ENCODE measurements at places on chromosomes 1 and 21.

GRCh38 chr21:41387824-41388223 is 26.0 kb downstream of the MX2 start:
- no peak for DNase-seq

DNA sequence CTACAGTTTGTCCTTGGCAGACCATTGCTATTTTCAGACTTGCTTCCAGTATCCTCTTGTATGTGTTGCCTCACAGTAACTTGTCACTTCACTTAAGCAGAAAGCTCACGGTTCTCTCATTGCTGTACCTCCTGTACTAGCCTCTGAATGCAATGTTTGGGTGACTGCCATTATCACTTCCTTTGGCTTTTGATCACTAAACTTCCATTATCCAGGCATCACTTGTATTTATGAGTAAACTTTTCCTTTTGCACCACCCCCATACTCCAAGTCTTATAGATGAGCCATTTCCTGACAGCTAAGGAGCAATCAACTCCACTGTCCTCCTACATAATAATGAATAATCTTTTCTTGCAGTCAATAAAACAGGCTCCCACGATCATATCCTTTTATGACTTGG is 255.3 kb downstream of the PDE4B start:
- no peak for DNase-seq

DNA sequence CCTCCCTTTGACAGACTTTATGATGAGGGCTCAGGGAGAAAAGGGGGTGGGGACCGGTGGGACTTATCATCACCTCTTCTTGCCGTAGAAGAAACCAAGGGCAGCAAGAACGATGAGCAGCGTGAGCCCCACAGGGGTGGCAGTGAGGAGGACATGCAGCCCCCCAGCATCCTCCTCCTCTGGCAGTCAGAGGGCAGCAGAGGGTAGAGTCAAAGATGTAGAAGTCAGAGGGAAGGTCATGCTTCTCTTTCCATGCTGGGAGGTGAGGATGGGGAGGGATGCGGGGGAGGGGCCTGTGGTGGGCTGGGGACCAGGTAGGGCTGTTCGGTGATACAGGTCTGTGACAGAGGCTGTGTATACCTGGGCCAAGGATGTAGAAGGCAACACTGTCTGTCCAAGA is 14.8 kb downstream of the INSRR start:
- no peak for DNase-seq

- no peak for DNase-seq
Observed at GRCh38 chr1:176466514-176466913, 3.5 kb downstream of the PAPPA2 start.

GRCh38 chr1:61808968-61809367 is 66.7 kb downstream of the PATJ start:
- no peak for DNase-seq

- peak; percentile 11 for DNase-seq
Observed at GRCh38 chr1:119141020-119141424, 569 bp upstream of the WARS2 start.

DNA sequence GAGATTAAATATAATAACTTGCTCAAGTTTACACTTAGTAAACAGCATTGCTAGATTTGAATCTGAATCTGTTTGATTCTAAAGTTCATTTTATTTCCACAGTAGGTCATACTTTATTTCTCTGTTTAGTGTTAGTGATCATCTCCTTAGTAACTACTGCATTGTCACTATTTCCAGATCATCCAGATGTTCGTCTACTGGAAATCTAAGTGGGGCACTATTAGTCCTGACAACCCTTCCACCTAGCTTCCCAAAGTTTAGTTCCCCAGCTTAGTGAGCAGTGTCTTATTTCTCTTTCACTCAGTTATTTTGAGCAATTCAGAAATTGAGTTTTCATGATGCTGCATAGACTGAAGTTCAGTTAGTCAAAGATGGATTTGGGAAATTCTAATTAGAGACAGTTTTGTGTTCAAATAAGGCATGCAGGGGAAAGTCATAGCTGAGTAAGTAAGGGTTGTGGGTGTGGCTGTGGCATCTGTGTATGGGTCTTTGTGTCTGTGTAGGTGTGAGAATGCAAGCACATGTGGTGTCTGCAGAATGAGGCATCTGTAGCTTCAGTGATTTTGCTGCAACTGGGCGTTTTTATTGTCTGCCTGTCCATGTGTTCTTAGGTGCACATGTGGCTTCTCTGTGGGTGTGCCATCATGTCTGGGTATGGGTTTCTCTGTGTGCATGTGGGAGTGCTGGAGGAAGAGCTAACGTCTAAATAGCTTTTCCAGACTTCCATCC is 107.3 kb downstream of the NTMT2 start:
- no peak for DNase-seq

DNA sequence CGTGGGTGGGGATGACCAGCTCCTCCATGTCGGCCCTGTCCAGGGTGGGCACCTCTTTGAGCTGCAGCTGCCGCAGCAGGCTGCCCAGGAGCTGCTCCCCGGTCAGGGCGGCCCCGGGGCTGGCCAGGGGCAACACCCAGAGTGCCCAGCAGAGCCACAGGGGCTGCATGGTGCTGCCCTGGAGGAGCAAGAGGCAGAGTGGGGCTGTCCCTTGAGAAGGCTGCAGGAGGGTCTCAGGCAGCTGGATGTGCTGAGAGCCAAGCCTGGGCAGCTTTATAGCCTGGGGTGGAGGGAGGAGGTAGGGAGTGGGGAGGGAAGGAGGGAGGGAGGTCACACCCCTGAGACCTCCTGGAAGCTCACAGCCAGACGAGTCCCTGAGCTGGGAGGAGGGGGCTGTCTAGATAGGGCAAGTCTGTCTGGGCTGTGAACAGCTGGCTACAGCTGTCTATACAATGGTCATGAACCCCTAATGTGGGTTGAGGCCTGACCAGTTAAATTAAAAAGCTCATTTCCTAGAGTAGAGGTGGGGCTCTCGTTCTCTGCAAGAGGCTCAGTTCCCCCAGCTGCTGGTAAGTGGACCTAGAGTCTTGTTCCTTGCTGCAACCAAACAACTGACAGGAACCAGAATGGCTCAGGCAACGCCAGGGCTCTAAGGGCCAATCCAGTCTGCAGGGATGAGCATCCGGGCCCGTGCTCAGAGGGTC is at the start of gene LEFTY1:
LEFTY1 (minus strand) TSS at position 249 of the 704 bp plus-strand sequence; CDS start at position 169, 80 bp downstream.
- DNase-seq = no peak

DNA sequence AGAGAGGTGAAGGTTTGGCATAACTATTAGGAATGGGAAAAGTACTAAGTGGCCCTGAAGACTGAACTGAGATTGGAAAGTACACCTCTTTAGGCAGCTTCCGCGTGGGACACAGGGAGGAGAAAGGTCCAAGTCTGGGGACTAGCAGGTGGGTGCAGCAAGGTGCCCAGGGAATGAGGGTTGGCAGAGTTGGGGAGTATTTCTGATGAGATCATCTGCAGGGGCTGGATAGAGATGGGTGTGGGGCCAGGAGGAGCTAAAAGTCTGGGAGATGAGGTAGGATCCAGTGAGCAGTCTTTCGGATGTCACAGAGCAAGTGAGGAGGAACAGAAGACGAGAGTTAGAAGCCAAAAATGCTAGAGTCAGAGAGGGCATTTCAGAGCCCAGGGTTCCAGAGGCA is 36.1 kb downstream of the CDCA8 start:
- no peak for DNase-seq

DNA sequence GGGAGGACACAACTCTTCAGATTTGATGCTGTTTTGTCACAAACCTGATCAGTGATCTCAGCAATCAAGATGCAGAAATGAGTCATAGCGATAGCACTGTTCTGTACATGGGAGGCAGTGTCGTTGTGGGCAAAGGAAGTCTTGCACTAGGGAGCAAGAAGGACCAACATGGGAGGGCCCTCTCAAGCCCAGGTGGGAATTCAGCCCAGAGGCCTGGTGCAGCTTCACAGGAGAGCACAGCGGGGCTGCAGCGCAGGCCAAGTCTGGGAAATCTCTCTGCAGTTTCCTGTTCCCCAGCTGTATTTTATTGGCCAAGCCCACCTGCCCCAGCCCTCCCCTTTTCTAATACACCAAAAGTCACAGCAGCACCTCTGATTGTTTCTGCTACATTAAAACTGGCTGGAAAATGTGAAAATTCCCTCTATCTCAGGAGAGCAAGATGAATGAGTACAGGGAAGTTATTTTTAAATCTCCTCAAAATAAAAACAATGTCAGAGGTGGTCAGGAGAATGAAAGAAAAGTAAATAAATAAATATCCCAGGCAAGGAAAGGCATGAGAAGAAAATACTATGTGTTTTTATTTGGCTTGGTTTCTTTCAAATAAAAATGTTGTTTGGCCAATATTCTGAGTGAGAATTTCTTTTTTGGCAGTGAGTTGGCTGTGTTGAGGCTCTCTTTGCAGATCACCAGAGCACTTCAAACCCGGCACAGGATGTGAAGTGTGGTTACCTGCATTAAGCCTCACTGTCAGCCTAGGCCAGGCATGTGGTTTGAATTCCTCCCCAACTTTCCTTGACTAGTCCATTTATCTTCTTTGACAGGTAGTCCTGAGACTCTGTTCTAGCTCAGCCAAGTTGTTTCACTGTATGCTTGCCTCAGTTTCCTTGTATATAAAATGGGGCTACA is 422.1 kb downstream of the PLPP3 start:
- no peak for DNase-seq

GRCh38 chr1:234776876-234777855 is 167.2 kb upstream of the IRF2BP2 start:
- no peak for DNase-seq

DNA sequence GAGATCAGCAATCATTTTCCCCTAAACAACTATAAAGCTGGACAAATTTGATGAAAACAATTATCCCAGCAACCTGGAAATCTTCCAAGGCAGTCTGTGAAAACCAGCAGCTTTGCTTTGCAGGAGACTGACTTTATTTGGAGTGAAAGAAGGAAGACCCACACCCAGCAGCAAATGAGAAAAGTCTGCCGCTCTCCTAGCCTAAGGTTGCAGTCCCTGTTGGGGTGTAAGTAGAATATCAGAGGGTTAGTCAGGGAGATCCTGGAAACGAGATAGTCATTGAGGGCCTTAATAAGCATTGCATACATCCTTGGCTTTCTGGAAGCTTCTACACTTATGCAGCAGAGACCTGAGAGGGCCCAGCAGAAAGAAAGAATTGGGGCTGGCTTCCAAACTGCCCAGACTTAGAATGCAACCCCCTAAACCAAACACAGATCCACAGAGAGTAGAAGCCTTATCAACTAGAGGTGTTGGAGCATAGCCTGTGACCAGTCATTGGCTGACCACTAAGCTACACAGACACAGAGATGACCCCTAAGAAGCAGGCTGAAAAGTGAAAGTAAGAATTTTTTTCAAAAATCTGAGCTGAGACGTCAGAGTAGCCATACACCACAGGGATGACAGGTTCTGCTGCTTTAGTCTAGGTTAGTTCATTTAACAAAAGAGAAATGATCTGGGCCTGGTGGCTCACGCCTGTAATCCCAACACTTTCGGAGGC is 98.3 kb downstream of the LYPLAL1 start:
- DNase-seq = no peak

DNA sequence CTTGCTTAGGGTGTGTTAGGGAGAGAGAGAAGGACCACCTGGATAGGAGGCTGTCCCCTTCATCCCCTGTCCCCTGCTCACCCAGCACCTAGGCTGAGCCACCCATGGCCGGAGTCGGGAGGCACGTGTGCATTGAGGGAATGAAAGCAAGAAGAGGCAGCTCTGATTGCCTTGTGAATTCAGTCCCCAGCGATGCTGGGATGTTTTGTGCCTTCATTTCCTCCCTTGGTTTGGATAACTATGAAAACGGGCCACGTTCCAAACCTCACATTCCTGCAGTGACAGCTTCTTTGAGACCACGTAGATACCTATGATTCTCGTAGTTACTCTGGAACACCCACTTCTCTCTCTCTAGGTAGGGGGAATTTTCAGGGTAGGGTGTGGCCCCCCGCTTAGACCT is 67.1 kb downstream of the MAN1C1 start:
- DNase-seq = no peak

DNA sequence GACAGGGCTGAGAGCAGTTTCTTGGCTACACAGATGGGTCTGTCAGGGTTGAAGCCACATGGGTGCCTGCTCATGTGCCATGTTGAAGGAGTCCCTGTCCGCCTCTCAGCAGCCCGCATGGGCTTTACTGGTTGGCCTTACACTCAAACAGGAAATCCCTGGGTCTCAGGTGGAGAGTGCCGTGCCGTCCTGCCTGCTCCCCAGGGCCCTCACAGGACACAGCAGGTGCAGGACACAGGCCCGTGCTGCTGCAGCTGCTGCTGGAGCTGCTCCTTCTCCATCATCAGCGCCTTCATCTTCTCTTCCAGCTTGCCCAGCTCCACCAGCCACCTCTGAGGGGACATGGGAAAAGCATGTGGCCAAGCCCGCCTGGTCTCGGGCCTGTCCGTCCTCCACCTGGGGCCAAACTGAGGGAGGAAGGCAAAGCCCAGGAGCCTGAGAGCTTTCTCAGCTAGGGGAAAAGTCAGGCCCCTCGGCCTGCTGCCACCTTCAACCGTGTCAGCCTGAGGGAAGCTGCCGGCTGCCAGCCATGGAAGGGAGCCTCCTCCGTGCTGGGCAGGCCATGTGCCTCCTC is 5.5 kb downstream of the SLFNL1 start:
- DNase-seq = no peak

DNA sequence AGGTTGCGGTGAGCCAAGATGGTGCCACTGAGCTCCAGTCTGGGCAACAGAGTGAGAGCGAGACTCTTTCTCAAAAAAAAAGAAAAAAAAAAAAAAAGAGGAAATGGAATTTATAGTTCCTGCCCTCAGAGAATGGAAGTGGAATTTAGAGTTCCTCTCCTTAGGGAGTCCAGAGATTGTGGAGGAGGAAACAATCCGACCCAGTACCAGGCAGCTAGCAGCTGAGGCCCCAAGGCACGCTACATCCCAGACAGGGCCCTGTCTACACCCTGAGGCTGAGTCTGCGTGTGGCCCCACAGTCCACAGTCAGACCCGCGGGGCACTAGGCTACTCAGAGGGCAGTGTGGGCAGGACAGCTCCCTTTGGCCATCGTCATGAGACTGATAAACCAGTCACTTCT is 1.9 kb upstream of the MFN2 start:
- no peak for DNase-seq

DNA sequence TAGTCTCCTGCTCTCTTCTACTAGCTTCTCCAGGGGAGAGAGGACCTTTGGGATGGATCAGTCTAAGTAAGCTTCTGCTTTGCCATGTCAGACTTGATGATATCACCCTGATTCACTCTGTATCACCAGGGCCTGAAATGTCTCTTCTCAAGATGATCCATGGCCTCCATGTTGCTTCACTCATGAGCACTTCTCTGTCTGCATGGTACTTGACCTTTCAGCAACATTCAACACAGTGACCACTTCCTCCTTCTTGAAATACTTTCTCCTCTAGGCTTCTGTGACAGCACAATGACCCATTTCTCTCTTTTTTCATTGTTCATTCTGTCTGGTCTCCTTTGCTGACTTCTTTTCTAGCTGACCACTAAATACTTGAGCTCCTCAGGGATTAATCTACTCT is 35.3 kb upstream of the NGF start:
- no peak for DNase-seq

GRCh38 chr21:45423201-45423955 is 18.4 kb downstream of the COL18A1 start:
- DNase-seq = no peak

GRCh38 chr1:113551728-113552127 is 161.4 kb downstream of the MAGI3 start:
- DNase-seq = no peak

DNA sequence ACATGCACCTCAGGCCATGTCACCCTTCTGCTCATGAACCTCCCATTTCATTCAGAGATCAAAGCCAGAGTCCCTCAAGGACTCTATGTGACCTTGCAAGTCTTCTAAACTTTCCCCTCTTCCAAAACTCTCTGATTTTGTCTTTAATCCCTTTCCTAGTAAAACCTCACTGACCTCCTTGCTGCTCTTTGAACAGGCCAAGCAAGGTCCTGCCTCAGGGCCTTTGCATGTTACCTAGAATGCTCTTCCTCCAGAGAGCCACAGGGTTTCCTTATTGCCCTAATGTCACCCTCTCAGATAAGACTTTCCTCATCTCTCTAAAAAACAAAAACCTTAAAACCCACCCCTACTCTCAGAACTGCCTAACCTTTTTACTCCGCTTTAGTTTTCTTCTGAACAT is 26.6 kb downstream of the IL23R start:
- DNase-seq = no peak
